ENCODE measurements at places on chromosomes 2 and 18.

- DNase-seq, result no peak
Observed at GRCh38 chr2:176914371-176914770, 298.2 kb upstream of the HNRNPA3 start.

GRCh38 chr2:217738061-217738460 lies 264.7 kb downstream of the TNS1 start:
- no peak for DNase-seq

DNA sequence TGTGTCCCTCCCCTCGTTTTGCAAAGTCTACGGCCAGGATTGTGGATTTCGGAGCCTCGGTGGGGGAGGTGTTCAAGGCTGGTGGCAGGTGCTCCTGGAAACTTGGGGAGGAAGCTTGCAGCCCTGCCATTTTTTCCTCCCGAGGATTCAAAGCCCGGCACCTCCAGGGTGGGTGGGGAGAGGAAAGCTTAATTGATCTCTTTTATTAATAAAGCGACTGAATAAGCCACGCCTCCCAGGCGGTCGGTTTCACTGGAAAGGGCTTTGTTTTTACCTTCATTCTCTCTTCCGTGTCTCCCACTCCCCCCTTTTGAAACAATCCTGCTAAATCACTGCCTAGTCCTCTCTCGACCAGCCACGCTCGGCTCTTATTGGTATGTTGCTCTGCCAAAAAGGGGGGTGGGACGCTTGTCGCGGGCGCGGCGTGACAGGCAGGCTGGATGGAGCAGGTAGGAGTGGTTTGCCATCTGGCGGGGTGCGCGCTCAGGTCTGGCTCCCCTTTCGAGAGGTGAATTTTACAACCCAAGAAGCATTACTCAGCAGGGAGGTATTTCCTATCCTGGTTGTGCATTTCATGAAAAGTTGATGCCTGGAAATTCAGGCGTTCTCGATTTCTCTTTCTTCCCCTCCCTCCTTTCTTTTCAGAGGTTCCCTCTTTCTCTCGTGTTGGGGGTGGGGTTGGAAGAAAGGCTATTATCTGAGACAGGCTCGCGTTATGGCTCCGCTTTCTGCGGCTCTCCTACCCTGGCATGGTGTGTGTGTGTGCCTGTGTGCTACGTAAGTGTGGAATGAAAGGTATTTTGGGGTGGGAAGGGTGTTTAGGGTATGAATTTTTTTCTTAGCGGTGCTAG lies 1.4 kb downstream of the NEDD4L start:
- peak; percentile 82 for DNase-seq

DNA sequence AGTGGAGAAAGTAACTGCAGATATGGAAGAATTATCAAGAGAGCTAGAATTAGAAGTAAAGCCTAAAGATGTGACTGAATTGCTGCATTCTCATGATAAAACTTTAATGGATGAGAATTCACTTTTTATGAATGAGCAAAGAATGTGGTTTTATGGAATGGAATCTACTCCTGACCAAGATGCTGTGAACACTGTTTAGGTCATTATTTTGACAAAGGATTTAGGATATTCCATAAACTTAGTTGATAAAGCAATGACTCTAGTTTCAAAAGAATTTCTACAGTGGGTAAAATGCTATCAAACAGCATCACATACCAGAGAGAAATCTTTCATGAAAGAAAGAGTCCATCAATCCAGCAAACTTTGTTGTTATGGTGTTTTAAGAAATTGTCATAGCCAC lies 1317.7 kb upstream of the ACVR2A start:
- no peak for DNase-seq

- DNase-seq, result no peak
Observed at GRCh38 chr18:48599391-48599790, 60.6 kb downstream of the CTIF start.

Measured in lung (tissue), 17 donors.